ENCODE measurements at places on chromosomes 5 and 9.

DNA sequence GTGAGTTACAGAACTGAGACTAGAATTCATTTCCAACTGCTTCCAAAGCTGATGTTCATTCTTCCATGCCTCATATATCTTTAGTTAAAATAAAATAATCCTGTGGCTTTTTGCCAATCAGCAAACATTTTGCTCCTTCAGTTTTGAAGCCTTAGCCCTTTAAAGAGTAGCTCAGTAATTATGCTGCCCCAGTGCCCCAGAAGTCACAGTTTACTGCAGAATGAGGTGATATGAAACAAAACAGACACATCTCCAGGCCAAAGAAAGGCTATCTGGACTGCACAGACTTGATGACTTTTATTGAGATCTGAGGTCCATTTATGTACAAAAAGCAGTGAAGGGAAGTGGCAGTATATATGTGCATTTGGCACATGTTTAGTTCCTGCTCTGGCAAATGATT is 285.8 kb upstream of the ZNF462 start:
- DNase-seq, result no peak

GRCh38 chr5:760363-761058 is 24.0 kb downstream of the ZDHHC11B start:
- DNase-seq, result no peak

DNA sequence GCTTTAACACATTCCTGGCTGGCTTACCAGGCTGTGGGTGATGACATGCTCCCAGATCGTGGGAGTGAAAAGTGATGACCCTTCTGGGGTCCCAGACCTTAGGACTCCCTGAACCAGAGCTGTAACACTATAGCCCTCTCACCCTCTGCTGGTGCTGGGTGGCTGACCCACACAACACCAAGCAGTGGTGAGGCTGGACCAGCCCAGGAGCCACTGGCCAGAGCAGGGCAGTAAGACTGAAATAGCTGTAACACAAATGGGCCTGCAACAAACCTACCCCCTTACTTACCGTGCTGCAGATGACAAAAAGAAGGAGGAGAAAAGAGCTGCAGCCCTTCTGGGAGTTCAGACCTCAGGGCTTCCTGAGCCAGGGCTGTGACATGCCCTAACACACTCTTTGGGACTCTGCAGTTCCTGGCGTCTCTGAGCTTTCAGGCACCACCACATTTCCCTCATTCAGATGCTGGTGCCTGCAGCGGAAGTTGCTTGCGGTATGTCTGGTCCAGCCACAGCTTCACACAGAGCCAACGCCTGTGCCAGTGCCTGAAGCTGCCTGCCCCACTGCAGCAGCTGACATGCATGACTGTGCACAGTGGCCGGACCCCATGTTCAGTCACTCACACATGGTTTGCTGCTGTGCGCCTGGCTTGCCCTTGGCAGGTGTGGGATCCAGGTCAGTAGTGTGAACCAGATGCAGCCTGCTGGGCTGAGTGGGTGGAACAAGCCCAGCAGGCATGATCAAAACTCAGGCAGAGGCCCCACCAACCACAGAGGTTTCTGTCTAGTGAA is 1247.4 kb downstream of the EFNA5 start:
- no peak for DNase-seq

- no peak for DNase-seq
Observed at GRCh38 chr5:147601652-147602051, 91.8 kb upstream of the DPYSL3 start.

GRCh38 chr9:129283705-129284606 is 105.9 kb upstream of the IER5L start:
- DNase-seq, result no peak

DNA sequence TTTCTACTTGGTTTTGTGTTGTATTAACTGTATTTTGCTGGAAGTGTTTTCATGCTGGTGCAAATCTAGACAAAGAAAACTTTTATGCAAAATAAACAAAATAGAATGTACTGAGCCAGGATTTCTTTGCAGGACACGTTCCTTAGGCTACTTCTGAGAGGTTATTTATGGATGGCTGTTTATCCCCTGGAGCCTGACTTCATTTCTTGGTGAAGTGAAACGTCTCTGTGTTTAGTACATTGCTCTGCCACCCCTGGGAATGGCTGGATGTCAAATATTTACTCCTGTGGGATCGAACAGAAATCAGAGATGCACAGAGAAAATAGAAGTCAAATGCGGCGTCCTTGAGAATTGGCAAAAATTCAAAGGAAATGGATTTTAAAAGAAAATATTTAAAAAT is 327.1 kb upstream of the MPDZ start:
- no peak for DNase-seq

GRCh38 chr5:6950250-6950649 is 237.0 kb downstream of the TENT4A start:
- DNase-seq, result no peak

GRCh38 chr5:7894860-7895259 is 25.9 kb downstream of the MTRR start:
- DNase-seq, result no peak
